Stimulated activated CD8-positive, alpha-beta memory T cell treated with anti-CD3 and anti-CD28 coated beads, Interleukin-15, amount 100 ng/mL, for 1 hour (primary cell): ENCODE measurements at places on chromosomes 5 and 9.

GRCh38 chr9:35562895-35563780 lies 41.9 kb upstream of the TESK1 start:
- DNase-seq = no peak

GRCh38 chr5:143182901-143183820 lies 220.3 kb downstream of the NR3C1 start:
- DNase-seq = no peak

- DNase-seq = no peak
Measured at GRCh38 chr5:59749782-59750520, 143.6 kb downstream of the PDE4D start.

- DNase-seq = no peak
Measured at GRCh38 chr9:120475341-120475740, 104.6 kb downstream of the CDK5RAP2 start.

- DNase-seq = no peak
Measured at GRCh38 chr9:96674906-96675538, 19.9 kb upstream of the PRXL2C start.

- DNase-seq = no peak
Measured at GRCh38 chr9:29297592-29297991, 1724.3 kb upstream of the C9orf72 start.

GRCh38 chr5:124583469-124584350 lies 162.7 kb downstream of the ZNF608 start:
- no peak for DNase-seq

- no peak for DNase-seq
Measured at GRCh38 chr9:108889649-108890067, 27.6 kb downstream of the ACTL7A start.

DNA sequence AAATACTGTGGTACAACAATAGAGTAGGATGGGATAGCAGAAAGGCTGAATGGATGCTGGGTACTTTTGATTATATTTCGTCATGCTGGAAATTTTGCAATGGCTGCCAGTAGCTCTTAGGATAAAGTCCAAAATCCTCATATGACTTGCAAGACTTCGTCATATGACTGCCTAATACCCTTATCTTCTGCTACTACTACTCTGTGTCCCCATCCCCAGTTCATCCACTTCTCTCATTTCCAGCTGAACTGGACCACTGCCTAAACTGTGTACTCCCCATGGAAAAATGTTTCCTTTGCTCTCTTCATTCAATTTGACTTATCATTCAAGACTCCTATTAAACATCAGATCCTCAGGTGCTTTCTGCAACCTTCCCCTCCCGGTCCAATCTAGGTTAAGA lies 212.9 kb downstream of the BRINP1 start:
- DNase-seq = no peak

DNA sequence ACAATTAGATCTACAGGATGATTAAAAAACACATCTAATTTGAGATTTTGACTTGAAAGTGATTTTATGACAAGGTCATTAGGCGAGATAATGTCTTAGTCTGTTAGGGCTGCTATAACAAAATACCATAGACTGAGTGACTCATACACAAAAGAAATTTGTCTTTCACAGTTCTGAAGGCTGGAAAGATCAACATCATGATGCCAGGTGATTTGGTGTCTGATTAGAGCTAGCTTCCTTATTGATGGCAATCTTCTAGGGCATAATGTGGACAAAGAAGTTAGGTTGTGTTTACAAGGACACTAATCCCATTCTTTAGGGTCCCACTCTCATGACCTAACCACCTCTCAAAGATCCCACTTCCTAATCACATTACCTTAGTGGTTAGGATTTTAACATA lies 256.7 kb downstream of the TUSC1 start:
- DNase-seq = no peak

GRCh38 chr5:149559706-149560105 lies 8.5 kb upstream of the CSNK1A1 start:
- no peak for DNase-seq

- no peak for DNase-seq
Measured at GRCh38 chr9:77183581-77183980, 6.2 kb downstream of the VPS13A start.

DNA sequence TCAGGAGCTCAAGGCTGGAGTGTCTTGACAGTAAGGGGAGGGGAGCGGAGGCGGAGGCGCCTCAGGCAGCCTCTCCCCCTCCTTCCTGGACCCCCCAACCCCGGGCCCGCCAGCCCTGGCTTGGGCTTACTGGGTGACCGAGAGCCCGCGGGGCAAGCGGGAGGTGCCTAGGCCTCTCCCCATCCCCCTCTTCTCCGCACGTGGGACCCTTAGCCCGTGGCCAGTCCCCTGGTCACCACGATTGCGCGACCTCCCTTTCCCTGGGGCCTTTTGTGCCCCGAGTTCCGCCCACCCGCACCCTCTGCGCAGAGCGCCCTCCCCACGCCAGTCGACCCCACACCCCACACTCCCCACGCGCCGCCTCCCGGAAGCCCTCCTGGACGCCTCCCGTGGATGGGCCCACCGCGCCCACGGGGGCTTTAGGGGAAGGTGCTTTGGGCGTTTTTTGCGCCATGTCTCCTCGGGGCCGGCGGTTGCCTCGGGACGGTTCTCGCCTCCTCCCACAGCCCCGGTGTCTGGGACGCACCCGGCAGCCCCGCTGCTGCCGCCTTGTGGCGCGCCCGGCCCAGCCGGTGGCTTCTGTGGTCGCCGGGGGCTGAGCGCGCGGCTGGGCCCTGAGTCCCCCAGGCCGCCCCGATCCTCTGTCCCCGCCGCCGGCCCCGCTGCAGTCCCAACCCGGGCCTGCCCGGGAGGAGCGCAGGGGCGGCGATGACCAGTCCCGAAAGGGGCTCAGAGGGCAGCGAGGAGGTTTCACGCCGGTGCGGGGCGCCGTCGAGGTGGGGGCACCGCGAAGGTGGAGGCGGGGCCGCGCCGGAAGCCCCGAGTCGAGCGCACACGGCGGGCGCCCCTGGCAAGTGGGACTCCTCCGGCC lies 3.2 kb downstream of the TOR4A start:
- DNase-seq = no peak
